ENCODE measurements at places on chromosomes 12 and 14.
A peak's percentile ranks its signal among the peaks of the same experiment; 100 is the strongest.

GRCh38 chr12:73421832-73422231, 1115.8 kb upstream of the ATXN7L3B start:
- DNase-seq = no peak

DNA sequence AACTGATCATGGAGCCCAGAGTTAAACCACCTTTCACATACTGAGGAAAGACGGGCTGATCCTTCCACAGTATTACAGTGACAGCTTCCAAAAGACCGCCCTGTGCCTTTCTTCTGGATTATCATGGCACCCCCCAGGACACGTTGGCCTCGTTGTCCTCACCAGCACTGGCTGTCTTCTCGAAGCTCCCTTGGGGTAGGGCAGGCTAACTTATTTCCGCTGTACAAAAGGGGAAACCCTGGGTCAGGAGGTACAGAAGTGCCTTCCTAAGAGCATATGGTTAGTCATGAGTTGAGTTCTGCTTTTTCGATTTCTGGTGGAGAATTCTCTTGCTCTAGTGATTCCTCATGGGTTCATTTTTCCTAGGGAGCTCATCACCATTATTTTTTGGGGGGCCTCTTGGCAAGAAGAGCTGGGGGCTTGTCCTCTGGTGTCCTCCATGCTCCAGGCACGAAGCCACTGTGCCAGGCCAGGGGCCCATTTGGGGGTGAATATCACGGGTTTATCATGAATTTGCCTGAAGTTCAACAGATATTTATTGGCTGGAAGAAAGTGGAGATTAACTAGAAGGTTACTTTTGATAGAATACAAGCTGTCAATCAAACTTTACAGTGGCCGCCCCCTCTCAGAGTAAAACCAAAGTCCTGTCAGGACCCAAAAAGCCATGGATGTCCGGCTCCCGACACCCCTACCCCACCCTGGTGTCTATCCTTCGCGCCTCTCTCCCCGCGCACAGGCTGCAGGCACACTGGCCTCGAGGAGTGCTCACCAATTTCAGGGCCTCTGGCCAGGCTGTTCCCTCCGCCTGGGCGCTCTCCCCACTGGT, 8.8 kb upstream of the TRAF3 start:
- DNase-seq = no peak

- DNase-seq = no peak
Observed at GRCh38 chr12:97168804-97169203, 261.7 kb downstream of the NEDD1 start.

DNA sequence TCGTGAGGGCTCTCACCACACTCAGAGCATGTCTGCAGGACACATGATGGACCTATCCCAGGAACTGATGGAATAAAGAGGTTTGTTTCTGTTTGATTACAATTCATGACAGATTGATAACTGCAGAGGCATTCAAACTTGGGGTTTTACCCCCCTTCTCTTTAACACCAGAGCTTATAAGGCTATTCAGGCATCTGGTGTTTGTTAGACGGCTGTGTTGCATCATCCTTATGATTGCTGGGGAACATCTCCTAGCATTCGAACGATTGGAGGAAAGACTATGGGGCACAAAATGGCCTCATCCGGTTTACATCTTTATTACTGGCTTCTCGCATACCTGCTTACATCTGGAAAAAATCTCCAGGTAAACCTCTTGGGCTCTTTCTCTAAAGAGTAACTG, 191.8 kb downstream of the MSRB3 start:
- DNase-seq = no peak

GRCh38 chr12:27822076-27822712, 42.2 kb upstream of the MANSC4 start:
- DNase-seq = peak; percentile 59

GRCh38 chr12:108594-108993, 42.0 kb downstream of the IQSEC3 start:
- DNase-seq = no peak

GRCh38 chr14:73726025-73726961, 12.1 kb upstream of the PNMA1 start:
- DNase-seq = no peak

DNA sequence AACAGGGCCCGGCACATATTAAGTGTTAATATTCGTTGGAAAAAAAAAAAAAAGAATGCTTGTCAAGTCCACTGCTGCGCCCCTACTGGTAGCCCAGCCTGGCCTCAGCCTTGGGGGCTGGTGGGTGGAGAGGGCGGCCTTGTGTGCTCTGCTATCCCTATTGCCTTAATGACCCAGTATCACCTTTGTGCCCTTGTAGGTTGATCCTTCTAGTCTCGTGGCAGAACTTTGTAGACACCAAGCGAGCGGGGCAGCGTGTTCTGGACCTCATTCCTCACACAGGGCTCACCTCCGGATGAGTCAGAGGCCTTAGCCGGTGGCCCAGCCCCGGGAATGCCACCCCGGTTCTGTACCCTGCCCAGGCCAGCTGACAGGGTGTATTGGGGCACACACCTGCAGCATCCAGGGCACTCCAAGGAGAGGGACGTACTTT, 1.8 kb upstream of the RCOR1 start:
- DNase-seq = no peak

- peak; percentile 16 for DNase-seq
Observed at GRCh38 chr14:104639885-104640548, 35.4 kb upstream of the TMEM179 start.

GRCh38 chr14:29370024-29370423, 557.6 kb downstream of the PRKD1 start:
- DNase-seq = no peak

DNA sequence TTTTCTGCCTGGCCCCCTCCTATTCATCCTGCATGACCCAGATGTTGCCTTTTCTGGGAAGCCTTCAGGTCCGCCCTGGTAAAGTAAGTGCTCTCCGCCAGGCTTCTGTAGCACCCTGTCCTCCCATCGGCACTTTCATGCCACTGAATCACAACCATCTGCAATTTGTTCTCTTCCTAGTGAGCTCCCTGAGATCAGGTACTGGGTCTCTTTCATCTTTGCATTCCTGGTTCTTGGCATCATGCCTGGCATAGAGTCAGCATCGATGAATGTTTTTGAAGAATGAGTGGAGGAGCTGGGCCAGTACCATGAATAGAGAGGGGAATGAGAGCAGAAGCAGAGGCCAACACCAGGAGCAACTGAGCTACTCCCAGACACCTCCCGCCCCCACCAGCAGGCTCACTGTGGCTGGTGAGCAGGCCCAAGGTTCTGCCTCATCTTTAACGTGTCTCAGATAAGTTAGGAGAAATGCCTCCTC, 13.1 kb downstream of the ZDHHC22 start:
- peak; percentile 22 for DNase-seq

GRCh38 chr12:88258396-88258795, 116.3 kb downstream of the TMTC3 start:
- DNase-seq = no peak

GRCh38 chr12:42325653-42326474, at the start of the genes PPHLN1 and ZCRB1:
Gene PPHLN1 (plus strand): TSS chr12:42326167. CDS start chr12:42335903, 9,736 bp downstream.
Gene ZCRB1 (minus strand): TSS chr12:42326094. CDS start chr12:42324102, 1,992 bp downstream.
- DNase-seq = peak; percentile 22

DNA sequence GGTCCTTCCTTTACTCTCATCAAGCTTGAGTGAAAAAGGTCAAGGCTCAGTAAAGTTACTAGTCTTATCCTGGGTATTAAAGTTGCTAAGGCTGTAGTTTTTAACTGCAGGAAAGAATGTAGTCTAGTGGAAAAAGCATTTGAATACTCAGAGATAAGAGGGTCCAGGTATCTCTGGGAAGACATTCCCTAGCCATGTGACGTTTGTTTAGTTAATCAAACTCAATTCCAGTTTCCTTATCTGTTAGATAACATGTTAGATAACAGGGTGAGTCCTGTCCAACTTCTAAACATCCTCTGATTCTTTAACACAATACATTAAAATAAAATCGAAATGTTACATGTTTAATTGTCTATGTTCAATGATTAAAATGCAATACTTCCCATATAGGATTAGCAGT, 720.7 kb upstream of the LMO3 start:
- DNase-seq = no peak

GRCh38 chr12:10406725-10407124, 2.8 kb downstream of the KLRC4 start:
- no peak for DNase-seq

GRCh38 chr12:59708064-59708463, 112.2 kb downstream of the SLC16A7 start:
- DNase-seq = peak; percentile 47

DNA sequence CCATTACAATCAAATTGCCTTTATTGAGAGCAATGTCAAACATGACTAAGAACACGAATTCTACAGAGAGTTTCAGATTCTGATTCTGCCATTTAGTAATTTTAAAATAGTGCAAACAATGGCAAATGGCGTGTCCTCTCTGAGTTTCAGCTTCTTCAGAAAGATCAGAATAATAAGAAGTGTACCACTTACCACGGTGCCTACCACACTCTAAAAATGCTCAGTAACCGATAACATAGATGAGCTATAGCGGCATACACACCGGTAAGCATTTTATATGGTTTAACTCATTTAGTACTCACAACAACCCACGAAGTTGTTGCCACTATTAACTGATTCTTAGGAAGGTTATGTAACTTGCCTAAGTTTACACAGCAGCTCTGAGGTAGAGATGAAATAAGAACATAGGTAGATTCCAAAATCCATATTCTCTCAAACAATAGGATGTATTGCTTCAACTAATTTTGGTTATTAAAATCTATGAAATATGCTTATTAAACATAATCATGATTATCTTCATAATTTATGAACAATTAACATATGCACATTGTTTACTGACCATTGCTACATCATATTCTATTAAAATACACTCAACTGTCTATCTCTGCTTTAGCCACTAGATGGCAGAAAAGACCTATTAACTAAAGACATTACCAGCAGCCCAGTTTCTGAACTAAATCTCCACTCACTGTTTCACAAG, 38.3 kb downstream of the SLC6A15 start:
- DNase-seq = peak; percentile 53

DNA sequence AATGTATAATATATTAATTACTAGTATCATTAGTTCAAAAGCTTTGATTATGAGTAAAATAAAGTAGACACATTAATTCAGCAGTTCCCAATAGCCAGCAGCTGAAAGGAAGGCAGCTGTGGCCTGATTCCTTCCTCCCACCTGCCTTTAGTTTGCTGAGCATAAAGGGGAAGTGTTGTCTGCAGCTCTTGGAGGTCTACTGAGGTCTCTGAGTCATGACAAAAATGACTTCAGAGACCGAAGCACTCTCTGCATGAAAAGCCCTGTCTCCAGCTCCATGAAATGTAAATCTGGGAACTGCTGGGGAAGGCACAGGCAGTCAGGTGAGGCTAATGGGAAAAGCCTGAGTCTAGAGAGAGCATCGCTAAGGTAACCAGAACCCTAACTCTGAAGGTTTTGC, 165.4 kb downstream of the NRXN3 start:
- no peak for DNase-seq

DNA sequence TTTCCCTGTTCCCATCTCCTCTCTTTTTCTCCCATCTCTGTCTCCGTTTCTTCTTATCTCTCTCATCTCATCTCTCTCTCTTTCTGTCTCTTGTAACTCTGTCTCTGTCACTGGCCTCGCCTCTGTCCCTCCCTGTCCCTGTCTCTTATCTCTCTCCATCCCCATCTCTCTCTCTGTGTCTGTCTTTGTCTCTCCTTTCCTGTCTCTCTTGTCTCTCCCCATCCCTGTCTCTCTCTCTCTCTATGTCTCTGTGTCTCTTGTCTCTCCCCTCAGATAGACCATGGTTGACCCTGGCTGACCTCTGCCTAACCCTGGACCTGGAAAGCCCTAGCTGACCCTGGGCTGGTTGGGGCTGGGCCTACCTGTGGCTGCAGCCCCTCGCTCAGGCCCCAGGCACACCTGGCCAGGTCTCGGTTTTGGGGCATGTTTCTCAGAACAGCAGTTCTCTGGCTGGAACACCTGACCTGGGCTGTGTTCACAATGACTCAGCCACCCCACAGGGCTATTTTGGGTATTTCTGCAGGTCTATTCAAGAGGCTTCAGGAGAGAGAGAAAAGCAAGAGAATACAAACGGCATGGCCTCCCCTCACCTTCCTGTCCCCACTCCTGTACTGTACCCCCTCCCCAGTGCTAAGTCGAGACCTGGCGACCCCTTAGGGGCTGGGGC, 174.4 kb downstream of the TMEM121 start:
- DNase-seq = no peak

GRCh38 chr14:101194373-101195308, 291.1 kb upstream of the RTL1 start:
- DNase-seq = no peak

GRCh38 chr12:58731096-58731495, 189.2 kb downstream of the LRIG3 start:
- no peak for DNase-seq

DNA sequence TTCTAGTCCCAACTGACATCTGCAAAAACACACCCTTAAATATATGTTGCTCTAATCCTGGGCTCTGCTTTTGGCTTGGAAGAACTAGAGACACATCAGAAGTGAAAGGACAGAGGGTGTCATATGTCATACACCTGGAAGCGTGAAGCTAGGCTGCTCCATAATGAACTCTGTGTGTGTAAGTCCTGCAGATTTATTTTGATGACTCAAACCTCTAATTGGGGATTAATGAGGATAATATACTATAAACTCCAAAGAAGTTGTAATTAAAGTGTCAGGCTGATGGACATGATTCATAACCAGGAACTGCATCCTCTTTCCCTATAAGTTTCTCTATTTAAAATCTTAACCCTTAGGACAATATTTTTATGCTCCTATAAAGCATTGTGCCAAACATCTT, 4.4 kb upstream of the KCNK10 start:
- no peak for DNase-seq

DNA sequence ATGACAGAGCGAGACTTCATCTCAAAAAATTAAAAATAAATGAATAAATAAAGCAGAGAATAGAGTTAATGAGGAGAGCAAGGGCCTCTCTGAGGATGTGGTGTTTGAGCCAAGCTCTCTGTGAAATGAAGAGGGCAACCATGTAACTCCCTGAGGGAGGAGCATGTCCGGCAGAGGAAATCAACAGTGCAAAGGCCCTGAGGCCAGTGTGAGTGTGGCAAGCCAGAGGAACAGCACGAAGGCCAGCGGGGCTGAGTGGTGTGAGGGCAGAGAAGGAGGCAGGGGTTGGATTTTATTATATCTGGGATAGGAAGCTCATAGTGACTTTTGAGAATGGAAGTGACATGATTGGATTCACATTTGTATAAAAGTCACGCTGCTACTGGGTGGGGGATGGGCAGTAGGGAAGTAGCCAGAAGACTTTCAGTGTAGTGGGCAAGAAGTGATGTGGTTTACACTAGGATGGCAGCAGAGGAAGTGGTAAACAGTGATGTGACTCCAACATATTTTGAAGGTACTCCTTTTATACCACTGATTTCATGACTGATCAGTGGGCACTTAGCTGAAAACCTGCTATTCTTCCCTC, 10.3 kb upstream of the LRP1-AS start:
- DNase-seq = no peak

DNA sequence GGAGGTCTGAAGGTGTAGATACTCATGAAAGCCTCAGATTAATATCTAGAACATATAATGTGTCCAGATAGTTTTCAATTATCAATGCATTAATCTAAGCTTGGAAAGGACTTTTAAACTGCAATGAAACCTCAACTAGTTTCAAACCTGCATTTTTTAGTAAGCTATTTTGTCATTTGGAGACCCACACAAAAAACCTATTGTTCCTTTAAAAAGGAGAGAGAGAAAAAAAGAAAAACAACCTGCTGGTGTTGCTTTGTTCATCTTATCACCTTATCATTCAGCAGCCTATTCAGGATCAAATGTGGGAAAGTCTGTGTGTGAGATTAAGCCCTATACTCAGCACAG, 215.7 kb upstream of the PLEKHG7 start:
- DNase-seq = no peak
